Stimulated activated CD4-positive, alpha-beta T cell treated with anti-CD3 and anti-CD28 coated beads, Interleukin-4, amount 100 ng/mL, for 1 hour (primary cell): ENCODE measurements at places on chromosomes 5 and 9.

- no peak for DNase-seq
Measured at GRCh38 chr5:141039517-141039916, 11.7 kb upstream of the PCDHB1 start.

GRCh38 chr5:68555907-68556681 is 340.5 kb downstream of the PIK3R1 start:
- DNase-seq, result no peak

- DNase-seq, result no peak
Measured at GRCh38 chr5:78506261-78507024, 142.1 kb downstream of the LHFPL2 start.

DNA sequence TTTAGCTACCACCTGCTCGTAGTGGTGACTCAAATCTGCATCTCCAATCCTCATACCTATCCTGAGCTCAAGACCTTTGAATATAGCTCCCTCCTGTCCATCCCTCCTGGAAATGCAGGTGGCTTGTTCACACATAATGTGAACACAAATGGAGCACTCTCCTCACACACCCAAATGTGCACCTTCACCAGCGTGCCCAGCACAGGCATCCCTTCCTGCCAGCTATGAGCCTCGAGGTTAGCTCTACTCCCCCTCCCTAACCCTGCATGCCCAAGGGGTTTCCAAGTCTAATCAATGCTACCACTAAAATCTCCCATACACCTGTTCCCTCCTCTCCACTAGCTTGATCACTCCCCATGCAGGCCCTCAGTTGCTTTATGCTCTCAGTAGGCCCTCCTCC is 2.2 kb upstream of the TGFBI start:
- no peak for DNase-seq

GRCh38 chr9:911005-911404 is 65.5 kb upstream of the DMRT3 start:
- no peak for DNase-seq

DNA sequence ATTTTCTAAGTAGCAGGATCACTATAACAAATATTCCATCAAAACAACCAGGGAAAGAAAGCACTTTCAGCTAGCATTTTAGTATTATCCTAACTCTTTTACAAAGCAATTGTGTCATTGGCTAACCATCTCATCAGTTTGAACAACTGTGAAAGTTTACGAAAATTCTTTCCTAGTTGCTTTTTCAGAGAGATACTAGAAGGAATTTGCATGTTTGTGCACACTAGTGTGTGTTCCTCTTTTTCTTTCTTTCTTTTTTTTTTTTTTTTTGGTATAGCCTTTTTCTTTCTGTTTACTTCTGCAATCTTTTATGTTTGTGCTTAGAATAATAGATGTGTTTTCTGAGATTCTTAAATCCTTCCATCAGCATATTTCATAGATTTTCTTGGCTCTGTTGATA is 124.7 kb upstream of the SEMA6A start:
- no peak for DNase-seq

- DNase-seq, result no peak
Measured at GRCh38 chr5:944992-945685, 52.5 kb downstream of the TRIP13 start.

DNA sequence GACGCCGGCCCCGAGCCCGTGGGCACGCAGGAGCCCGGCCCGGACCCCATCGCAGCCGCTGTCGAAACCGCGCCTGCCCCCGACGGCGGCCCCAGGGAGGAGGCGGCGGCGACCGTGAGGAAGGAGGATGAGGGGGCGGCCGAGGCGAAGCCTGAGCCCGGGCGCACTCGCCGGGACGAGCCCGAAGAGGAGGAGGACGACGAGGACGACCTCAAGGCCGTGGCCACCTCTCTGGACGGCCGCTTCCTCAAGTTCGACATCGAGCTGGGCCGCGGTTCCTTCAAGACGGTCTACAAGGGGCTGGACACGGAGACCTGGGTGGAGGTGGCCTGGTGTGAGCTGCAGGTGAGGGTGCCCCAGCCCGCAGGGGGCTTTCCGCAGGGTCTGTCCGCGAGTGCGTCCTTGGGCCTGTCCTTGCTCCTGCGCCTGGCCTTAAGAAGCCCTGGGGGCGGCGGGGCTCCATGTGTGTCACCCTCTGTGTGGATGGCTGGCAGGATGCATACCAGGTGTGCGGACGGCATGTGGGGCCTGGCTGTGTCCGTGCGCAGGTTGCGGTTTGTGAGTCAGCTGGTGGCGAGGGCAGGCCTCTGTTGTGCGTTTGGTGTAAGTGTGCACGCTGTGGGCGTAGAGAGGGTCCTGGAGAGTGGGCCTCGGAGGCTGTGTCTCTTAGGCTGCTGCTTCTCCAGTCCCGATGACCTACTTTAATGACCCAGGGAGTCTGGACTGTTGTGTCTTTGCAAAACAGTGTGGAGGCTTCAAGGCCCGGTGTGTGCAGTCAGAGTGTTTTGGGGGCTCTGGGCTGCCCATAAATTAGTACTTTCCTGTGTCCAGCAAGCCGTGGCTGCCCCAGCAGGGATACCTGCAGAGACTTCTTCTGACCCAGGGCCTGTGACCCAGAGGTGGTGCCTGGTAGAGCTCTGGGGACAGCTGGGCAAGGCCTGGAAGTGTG is 1.6 kb downstream of the WNK2 start:
- DNase-seq, result no peak

DNA sequence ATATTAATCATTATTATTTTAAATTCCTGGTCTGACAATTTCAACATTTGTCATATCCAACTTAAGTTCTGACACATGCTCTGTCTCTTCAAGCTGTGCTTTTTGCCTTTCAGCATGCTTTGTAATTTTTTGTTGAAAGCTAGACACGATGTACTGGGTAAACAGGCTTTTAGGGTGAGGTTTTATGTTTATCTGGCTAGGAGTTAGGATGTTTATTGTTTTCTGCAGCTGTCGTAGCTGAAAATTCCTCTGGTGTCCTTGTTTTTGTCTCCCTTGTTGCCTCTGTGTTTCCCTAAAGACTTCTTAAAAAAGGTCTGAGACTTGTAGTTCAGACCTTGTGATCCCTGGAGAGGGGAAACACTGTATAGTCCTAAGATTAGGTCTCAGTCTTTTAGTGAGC is 20.6 kb downstream of the TUT7 start:
- no peak for DNase-seq

DNA sequence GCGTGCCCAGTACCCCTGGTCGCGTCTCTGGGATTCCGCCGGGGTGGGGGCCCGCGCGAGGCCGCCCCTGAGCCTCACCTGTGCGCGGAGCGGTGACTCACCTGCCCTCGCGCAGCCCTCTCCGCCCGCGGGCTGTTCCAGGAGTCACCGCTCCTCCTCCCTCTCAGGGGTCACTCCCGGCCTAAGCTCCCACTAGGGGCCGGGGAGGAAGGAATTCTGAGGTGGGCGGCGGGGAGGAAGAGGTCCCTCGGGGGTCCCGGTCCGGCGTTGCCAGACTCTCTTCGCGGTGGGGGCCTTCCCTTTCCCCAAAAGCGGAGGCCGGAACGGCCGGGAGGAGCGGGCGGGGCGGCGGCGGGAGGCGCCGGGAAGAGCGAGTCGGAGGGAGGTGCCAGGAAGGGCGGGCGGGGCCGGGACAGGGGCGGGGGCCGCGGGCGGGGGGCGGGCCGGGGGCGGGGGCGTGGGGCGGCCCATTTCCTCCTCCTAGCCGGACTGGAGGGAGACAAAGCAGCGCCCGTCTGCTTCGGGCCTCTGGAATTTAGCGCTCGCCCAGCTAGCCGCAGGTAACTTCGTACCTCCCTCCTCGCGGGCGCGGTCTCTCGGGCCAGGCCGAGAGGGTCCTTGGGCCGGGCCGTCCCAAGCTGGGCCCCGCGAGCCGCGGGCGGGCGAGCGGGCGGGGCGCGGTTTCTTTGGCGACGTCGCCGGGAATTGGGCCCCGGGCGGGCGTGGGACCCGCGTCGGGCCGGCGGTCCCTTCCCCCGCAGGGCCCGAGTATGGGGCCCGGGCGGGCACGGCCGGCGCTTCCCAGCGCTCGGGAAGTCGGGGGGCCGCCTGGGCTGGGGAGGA is at the start of gene CTNNA1:
TSS of gene CTNNA1 (plus strand) at position 475 of the 843 bp plus-strand sequence. CDS start 28,500 bp downstream, outside the sequence.
- DNase-seq, result peak; percentile 60

GRCh38 chr5:62152394-62153087 is 153.5 kb upstream of the KIF2A start:
- no peak for DNase-seq

DNA sequence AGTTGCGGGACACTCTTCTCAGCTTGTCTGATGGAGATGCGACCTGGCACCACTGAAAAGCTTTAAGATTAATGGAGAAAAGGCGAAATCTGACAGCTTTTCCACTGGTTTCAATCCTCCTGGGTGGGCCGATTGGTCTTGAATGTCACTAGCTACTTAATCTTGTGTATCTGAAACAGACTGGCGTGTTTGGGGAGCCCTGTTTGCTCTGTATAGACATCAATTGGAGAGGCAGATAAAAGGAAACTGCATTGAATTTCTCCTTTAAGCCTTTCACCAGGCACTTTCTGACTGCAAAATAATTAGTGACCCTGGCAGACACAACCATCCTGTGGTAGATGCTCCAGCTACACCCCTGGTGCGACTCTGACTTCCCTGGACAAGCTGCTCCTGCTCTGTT is 224.2 kb downstream of the NDUFS4 start:
- DNase-seq, result no peak

DNA sequence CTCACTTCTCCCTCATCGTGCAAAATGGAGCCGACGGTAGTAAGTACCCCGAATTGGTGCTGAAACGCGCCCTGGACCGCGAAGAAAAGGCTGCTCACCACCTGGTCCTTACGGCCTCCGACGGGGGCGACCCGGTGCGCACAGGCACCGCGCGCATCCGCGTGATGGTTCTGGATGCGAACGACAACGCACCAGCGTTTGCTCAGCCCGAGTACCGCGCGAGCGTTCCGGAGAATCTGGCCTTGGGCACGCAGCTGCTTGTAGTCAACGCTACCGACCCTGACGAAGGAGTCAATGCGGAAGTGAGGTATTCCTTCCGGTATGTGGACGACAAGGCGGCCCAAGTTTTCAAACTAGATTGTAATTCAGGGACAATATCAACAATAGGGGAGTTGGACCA is 979 bp downstream of the PCDHGA12 start:
- DNase-seq, result no peak

- no peak for DNase-seq
Measured at GRCh38 chr9:130237763-130238524, 27.6 kb upstream of the HMCN2 start.
